Thoracic aorta endothelial cell (primary cell): ENCODE measurements at places on chromosomes 11 and 22. TPM values are rescaled to one million over a fixed set of nuclear protein-coding genes. Genes with fewer than 3 reads are reported as not detected.

ANO1 gene
- total RNA-seq, result 0.27 TPM in 1 of 2 replicates, not detected in the other

SDHAF2 gene
- total RNA-seq, result 51.5 and 60.1 TPM in 2 replicates

PYGM gene
- 0.22 and 0.27 TPM in 2 replicates for total RNA-seq

TMEM191C gene
- total RNA-seq, result 0.07 and 0.40 TPM in 2 replicates

PHETA2 gene
- total RNA-seq, result 8.6 and 11.2 TPM in 2 replicates

C11orf98 gene
- total RNA-seq, result 32.7 and 44.0 TPM in 2 replicates

RFPL3 gene
- total RNA-seq, result not detected in 2 replicates

GGTLC2 gene
- not detected in 2 replicates for total RNA-seq

SLC22A8 gene
- total RNA-seq, result not detected in 2 replicates

NXPE4 gene
- not detected in 2 replicates for total RNA-seq

APOL4 gene
- 1.1 and 1.3 TPM in 2 replicates for total RNA-seq

HBG2 gene
- total RNA-seq, result not detected in 2 replicates

OR5AS1 gene
- total RNA-seq, result not detected in 2 replicates

MMP11 gene
- 4.8 and 5.3 TPM in 2 replicates for total RNA-seq

PGA5 gene
- total RNA-seq, result not detected in 2 replicates

CRYBA4 gene
- total RNA-seq, result not detected in 2 replicates

MGAT3 gene
- not detected in 2 replicates for total RNA-seq

P2RX3 gene
- total RNA-seq, result not detected in 2 replicates

RNH1 gene
- 127 and 179 TPM in 2 replicates for total RNA-seq

MFNG gene
- 125 and 173 TPM in 2 replicates for total RNA-seq

BEST1 gene
- under 0.01 and 0.14 TPM in 2 replicates for total RNA-seq
